Stimulated activated CD8-positive, alpha-beta memory T cell treated with anti-CD3 and anti-CD28 coated beads, Interleukin-2, amount 100 ng/mL, for 48 hours (primary cell): ENCODE measurements at places on chromosomes 6 and 20.

- DNase-seq: no peak
Observed at GRCh38 chr6:20687494-20687893, 153.2 kb downstream of the CDKAL1 start.

DNA sequence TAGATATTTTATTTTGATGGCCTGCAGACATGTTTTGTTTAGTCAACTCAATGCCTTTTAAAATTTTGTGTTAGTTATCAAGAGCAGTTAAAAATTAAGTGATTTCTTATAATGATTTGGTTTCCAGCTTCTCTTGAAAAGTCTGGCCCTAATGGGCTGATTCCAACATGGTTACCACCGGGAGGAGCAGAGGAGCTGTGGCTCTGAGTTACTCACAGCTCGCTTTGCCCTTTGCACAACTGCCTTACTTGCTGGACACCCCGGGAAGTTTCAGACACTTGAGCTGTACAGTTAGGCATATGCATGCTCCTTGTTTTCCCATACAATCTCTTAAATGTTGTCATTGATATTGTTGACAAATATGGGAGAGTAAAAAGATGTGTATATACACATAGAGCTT, 173.1 kb upstream of the MMS22L start:
- DNase-seq: no peak

- no peak for DNase-seq
Observed at GRCh38 chr6:154092326-154092962, 53.4 kb downstream of the OPRM1 start.

DNA sequence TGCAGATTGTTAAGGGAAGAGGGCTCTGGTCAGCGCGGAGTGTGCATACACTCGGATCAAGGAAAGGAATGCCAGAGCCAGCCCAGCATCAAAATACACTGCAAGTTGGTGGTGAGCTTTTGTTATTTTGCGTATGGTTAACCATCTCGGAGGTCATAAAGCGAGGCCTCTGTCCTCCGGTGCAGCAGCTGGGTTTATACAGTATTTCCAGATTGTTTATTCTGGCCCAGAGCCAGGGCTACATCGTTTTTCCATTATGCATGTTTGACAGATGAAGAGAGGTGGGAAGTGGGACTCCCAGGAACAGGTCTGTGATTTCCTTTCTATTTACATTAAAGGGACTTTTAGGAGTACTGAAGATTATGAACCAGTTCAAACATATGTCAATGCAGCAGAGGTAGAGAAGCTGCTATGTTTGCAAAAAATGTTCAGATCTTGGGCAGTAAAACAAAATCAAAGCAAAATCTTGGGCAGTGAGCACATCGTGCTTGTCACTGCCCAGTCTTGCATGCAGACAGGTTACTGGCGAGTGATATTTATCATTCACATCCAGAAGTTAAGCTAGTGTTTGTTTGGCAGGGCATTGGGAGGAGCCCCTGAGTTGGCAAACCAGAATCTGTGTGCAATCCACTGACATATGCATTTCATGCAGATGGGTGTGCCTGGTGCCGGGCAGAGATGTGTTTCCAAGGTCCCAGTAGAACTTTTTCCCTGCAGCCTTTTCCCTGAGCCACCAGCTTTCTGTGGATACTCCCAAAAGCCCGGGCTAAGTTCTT, 256.3 kb upstream of the TAB2 start:
- no peak for DNase-seq

DNA sequence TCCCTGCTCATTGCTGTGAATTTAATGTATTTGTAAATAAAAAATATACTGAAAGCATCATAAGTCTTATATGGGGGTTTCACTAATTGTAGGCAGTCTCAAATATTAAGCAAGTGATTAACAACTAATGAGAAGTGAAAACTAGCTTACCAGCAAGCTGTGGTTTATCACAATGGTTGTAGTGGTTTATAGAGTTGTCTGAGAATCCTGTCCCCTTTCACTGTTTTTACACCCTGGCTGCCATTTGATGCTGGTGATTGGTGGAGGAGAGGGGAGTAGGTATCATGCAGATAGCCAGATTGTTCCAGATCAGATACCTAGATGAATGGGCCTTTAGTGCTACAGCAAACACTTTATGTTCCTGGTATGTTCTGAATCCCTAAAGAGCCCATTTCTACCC, 6.0 kb downstream of the MKKS start:
- no peak for DNase-seq

DNA sequence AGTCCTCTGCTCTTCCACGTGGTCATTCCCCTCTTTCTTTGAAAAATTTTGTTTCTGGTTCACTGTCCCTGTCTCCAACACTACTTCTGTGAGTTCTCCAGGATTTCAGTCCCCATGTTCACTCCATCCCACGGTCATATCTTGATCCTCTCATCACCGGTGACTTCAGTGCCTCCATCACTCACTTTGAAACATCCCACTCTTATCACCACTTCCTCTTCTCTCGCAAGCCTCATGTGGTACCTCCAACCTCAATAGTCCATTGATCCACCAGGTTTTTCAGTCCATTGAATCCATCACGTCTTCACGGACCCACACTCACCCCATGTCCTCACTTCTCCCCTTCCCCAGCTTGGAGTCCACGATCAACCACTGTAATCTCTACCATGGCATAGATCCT, 64.8 kb downstream of the CARMIL1 start:
- DNase-seq: no peak

GRCh38 chr6:56021943-56022342, 146.6 kb upstream of the BMP5 start:
- DNase-seq: no peak

DNA sequence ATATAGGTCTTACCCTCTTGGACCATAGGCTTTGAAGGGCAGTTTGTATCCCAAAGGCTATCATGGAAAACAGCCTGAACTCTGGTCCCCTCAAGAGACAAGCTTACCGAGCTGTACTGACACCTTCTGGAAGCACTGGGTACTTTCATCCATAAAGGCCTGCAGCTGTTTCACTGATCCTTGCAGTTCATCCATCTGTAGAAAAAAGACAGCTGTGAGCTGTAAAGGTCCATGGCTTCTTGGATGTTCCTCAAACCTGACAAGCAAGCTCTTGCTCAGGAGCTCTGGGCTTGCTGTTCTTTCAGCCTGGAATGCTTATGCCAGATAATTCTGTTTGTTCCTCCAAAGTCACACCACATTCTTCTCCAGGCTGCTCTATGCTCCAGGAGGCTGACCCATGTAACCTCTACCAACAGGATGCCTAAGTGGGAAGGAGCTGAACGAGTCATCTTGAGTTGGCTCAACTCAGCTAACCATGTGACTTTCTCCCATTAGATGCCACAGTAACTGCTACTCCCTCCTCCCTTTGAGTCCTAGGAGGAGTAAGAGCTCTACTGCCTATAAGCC, 8.8 kb upstream of the NDRG3 start:
- DNase-seq: no peak

GRCh38 chr20:50001784-50002311, 19.1 kb downstream of the SNAI1 start:
- DNase-seq: peak; percentile 8

GRCh38 chr6:46353528-46353927, 137.7 kb downstream of the RCAN2 start:
- no peak for DNase-seq

DNA sequence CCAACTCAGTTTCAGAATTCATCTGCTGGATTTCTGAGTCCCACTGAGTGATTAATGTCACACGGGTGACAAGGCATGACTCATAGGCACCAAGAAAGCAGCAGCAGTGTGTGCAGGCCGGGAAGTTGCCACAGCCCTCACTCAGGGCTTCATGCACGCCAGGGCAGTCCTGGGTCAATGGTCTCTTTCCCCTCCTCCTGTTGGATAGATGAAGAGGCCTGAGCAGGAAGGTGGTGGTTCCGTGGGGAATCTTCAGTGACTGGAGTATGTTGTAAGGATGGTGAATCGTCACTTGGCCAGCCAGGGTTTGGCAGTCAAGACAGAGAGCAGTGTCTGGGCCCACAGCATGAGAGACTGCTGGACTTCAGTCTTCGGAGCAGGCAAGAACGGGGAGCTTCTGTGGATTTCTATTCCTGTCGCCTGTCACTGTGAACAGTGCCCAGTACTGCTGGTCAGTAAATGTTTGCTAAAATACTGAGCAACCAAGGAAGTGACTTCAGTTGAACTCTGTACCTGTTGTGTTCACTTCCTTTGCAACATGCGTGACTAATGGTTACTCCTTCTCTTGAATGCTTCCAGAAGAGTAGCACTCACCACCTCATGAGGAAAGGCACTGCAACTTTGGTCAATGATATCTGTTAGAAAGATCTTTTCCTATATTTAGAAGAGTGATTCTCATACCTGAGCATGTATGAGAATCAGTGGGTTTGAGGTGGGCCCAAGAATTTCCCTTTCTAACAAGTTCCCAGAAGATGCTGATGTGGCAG, 62.0 kb upstream of the CD93 start:
- peak; percentile 20 for DNase-seq

GRCh38 chr6:142444376-142444775, 142.6 kb downstream of the ADGRG6 start:
- DNase-seq: no peak

- DNase-seq: no peak
Observed at GRCh38 chr6:17863901-17864754, 123.3 kb downstream of the KIF13A start.

GRCh38 chr20:46132705-46133120, 14.6 kb downstream of the CD40 start:
- DNase-seq: peak; percentile 51

- no peak for DNase-seq
Observed at GRCh38 chr20:1282966-1283365, 16.9 kb downstream of the SNPH start.

DNA sequence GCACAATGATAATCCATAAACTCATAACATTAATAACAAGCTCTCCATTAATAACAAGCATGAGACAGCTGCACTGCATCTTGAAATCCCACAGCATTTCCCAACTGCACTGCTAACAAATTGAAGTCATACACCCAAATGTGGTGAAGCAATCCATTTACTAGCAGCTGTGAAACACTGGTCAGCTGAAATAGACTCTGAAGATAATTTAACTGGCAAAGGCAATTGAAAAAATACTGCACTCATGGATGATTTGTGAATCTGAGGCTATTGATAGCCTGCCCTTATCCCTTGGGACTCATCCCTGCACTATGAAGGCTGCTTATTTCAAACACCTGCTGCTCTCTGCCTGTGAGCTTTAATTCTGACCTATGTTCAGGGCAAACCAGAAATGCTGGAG, 49.1 kb upstream of the PLCB1 start:
- no peak for DNase-seq

DNA sequence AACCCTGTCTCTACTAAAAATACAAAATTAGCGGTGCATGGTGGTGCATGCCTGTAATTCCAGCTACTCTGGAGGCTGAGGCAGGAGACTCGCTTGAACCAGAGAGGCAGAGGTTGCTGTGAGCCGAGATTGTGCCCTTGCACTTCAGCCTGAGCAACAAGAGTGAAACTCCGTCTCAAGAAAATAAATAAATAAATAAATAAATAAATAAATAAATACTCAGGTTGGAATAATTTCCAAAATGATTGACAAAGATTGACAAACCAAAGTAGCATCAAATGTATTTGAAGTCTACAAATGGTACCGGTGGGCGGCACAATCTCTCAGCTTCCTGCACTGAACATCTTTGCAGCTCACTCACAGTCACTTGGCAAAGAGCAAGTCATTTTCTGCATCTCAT, 144.1 kb upstream of the NRSN1 start:
- DNase-seq: no peak

- no peak for DNase-seq
Observed at GRCh38 chr6:14828201-14828611, 417.7 kb upstream of the JARID2 start.

- no peak for DNase-seq
Observed at GRCh38 chr6:113630738-113631535, 226.2 kb upstream of the MARCKS start.

GRCh38 chr6:135710042-135710441, 141.5 kb upstream of the PDE7B start:
- no peak for DNase-seq

DNA sequence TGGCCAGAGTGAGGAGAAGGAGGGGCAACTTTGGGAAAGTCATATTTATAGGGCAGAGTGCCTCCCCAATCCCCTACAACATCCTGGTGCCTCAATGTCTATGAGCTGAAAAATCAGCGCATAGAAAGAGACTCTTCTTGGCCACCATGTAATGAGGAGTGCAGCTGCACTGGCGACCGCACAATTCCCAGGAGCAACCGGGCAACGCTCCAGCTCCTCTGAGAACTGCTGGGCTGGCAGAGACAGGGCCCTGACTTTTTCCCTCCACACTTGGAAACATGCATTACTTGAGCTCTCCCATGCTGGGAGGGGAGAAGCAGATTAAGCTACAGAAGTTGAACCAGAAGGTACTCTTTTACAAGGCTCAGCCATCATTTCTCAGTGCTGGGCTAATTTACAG, 31.4 kb upstream of the MARCKS start:
- DNase-seq: no peak

DNA sequence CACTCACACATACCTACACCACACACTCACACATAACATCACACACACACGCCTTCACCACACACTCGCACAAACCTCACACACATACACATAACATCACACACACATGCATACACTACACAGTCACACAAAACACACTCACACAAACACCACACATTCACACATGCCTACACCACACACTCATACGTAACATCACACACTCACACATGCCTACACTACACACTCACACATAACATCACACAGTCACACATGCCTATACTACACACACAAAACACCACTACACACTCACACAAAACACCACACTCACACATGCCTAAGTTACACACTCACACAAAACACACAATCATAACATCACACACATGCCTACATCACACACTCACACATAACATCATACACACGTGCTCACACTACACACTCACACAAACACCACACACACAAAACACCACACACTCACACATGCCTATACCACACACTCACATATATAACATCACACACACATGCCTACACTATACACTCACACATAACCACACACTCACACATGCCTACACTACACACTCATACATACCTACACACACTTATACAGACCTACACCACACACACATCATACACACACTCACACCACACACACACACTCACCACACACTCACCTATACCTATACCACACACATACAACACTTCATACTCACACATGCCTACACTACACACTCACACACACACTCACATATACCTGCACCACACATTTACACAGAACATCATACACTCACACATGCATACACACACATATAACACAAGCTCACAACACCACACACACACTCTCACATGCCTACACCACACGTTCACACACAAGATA, 383.5 kb downstream of the C6orf118 start:
- DNase-seq: no peak

DNA sequence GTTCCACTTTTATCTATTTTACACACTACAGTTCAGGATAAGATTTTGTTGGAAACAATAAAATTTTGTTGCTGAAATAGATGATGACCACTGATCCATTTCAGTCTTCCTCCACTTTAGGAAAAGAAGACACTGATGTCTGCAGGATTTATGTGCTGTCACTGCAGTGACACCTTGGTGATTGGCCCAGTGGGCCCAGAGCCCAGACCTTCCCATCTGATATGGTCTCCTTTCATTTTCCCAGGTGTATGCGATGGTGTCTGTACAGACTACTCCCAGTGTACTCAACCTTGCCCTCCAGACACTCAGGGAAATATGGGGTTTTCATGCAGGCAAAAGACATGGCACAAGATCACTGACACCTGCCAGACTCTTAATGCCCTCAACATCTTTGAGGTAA, 19.6 kb upstream of the ADGRF4 start:
- no peak for DNase-seq

- DNase-seq: no peak
Observed at GRCh38 chr6:56293781-56294180, 46.4 kb upstream of the COL21A1 start.
